H1 (cell line): ENCODE measurements at places on chromosomes 13 and 19. TPM values are rescaled to one million over a fixed set of nuclear protein-coding genes. Genes with fewer than 3 reads are reported as not detected.

DNA sequence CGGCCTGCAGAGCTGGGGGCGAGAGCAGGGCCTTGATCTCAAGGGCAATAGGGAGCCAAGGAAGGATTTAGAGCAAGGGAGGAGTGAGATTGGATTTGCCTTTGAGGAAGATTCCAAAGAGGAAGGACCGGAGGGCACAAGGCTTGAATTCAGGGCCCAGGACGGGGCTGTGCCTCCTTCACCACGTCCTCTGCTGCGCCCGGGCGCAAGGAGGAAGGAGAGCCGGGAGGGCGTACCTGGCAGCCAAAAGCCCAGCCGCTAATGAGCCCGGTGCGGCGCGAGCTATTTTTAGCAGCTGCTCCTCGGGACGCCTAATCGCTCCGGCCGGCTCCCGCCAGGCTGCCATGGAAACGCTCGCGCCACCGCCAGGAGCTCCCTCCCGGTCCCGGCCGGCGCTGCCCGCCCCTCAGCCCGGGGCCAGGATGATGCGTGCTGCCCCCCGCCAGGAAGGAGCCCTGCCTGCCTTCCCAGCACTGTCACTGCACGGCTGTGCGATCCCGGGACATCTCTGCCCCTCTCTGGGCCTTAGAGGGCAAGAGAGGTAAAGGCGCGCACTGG, 31.3 kb downstream of the TINCR start:
- DNase-seq, result peak; percentile 91

- no peak for DNase-seq
Observed at GRCh38 chr19:10820173-10820572, 15.8 kb downstream of the TMED1 start.

GRCh38 chr13:110869805-110870706, 44.8 kb downstream of the ANKRD10 start:
- no peak for DNase-seq

DNA sequence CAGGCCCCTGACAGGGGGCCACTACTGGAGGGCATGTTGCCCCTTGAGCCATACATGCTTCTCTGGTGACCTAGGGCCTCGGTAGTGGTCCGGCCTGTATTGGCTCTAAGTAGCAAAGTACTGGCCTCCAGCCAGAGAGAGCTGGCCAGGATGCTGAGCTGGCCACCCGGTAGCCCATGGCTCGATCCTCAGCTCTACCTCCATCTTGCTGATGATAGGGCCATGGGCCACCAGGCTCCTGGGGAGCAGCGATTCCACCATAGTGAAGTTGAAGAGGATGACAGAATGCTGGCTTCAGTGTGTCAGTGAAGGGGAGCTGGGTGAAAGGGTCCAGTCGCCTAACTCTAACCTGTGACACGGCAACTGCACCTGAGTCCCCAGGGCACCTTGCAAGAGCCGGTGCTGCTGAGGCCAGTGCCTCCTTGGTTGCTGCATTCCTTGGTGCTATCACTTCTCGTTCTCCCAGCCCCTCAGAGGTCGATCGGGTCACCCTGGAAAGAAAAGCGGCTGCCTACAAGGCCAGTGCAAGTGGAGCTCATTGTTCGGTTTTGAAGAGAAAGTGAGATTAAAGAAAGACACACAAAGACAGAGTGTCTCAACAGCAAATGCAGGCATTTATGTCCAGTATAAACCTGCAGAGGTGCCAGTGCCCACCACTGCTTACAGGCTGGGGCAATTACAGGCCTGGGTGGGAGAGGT, 5.0 kb downstream of the FPR3 start:
- no peak for DNase-seq

- no peak for DNase-seq
Observed at GRCh38 chr19:48668332-48668731, 4.5 kb downstream of the NTN5 start.

- DNase-seq, result no peak
Observed at GRCh38 chr13:62997696-62998095, 1582.0 kb upstream of the PCDH20 start.

GRCh38 chr19:42468273-42468796, 25.6 kb upstream of the CXCL17 start:
- DNase-seq, result no peak

PDX1 gene
- not detected in 2 replicates for total RNA-seq
